ENCODE measurements at places on chromosomes 13 and 19. TPM values are rescaled to one million over a fixed set of nuclear protein-coding genes. Genes with fewer than 3 reads are reported as not detected.

MRPS31 gene
- 14.9 TPM for total RNA-seq

CATSPERD gene
- not detected for total RNA-seq

GET3 gene
- total RNA-seq, result 105 TPM

SLC17A7 gene
- not detected for total RNA-seq

ZNF112 gene
- total RNA-seq, result 3.7 TPM

RPS5 gene
- total RNA-seq, result 1,689 TPM

GJB6 gene
- not detected for total RNA-seq

PLEKHA4 gene
- 6.3 TPM for total RNA-seq

ASF1B gene
- total RNA-seq, result 0.44 TPM

AZU1 gene
- total RNA-seq, result not detected

OR4F17 gene
- total RNA-seq, result not detected

NOP53 gene
- total RNA-seq, result 65.0 TPM

ZNF600 gene
- total RNA-seq, result 6.1 TPM

CYP4F12 gene
- not detected for total RNA-seq

Measured in placental pericyte (primary cell).